ENCODE measurements at places on chromosomes 1 and 21.

GRCh38 chr1:193431265-193431977 is 245.0 kb upstream of the B3GALT2 start:
- DNase-seq, result no peak

- DNase-seq, result peak; percentile 16
These were observed 90.6 kb downstream of the TRIM11 start for GRCh38 chr1:228315945-228316588.

- DNase-seq, result no peak
These were observed 2023.3 kb downstream of the NCAM2 start for GRCh38 chr21:23021481-23021880.

GRCh38 chr1:36612881-36613280 is 130.2 kb upstream of the CSF3R start:
- DNase-seq, result no peak

GRCh38 chr21:44730028-44730395 is 18.6 kb upstream of the TSPEAR start:
- DNase-seq, result no peak

DNA sequence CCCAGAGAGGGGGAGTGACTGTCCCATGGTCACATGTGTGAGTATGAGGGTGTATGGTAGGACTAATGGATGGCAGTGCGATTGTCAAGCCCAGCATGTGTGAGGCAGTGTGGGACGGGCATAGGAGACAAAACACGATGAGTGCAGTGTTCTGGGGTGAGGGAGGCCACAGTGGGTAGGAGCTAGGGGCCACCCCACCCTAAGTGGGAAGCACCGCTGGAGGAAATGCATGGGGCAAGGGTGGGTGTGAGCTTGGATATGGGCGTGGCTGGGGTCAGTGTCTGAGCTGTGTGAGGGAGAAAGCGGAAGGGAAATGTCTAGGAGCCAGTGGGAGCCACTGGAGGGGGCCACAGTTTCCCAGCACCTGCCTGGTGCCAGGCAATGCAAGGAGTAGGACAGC is 56.5 kb downstream of the FOXO6 start:
- DNase-seq, result no peak

- DNase-seq, result no peak
These were observed 97.1 kb downstream of the TRIM11 start for GRCh38 chr1:228309326-228310067.

DNA sequence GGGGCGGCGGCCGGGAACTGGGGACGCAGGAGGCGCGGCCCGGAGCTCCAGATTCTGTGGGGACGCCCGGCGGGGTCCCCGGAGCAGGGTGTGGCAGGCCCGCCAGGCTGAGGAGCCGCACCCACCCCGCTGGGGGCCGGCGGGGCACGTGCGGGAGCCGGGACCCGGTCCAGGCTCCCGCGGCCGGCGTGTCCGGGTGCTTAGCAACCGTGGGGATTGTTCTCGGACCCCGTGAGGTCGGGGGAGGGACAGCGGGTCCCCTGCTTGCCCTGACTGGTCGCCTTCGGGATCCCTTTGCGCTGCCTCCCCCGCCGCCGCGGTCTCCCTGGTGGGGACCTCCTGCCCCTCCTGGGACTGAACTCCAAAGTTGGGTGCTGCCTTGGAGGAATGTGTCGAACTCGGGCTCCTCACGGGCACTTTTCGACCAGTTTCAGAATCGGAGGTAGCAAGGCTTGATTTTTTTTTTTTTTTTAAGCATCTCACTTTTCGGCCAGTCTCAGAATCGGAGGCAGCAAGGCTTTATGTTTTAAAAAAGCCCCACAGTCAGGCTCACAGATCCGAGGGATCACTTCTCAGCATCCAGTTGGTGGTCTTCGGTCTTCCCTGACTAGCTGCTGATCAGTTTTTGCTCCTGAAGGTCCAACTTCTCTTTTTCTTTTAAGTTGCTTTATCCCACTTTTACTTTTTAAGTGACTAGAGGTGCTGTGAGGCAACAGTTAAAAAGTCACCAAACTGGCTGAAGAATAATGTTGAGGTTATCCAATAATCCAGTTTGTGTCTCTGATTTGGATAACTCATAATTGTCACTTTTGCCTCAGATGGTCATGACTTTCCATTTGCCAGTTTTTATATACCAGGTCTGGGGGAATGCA is 648 bp downstream of the FAM76A start:
- DNase-seq, result peak; percentile 23

GRCh38 chr1:22749919-22750684 is 39.5 kb downstream of the EPHB2 start:
- peak; percentile 92 for DNase-seq

GRCh38 chr1:160093624-160094290 is 4.7 kb downstream of the IGSF8 start:
- no peak for DNase-seq
